Mononuclear cell (primary cell): ENCODE measurements at places on chromosomes 7 and 10. TPM values are rescaled to one million over a fixed set of nuclear protein-coding genes. Genes with fewer than 3 reads are reported as not detected.

The LIPN gene
- total RNA-seq = 3.0 TPM

The FLNC gene
- under 0.01 TPM for total RNA-seq

The LBX1 gene
- total RNA-seq = not detected

The PRLHR gene
- under 0.01 TPM for total RNA-seq

The ELMO1 gene
- 215 TPM for total RNA-seq

The ZNF33A gene
- 39.0 TPM for total RNA-seq

The IGF2BP3 gene
- total RNA-seq = 13.7 TPM

The NOS3 gene
- 2.1 TPM for total RNA-seq
